ENCODE measurements at places on chromosomes 2 and 18.
A peak's percentile ranks its signal among the peaks of the same experiment; 100 is the strongest.

GRCh38 chr2:231615058-231615671, 22.5 kb downstream of the TEX44 start:
- DNase-seq: no peak

- DNase-seq: no peak
These were observed 589.6 kb upstream of the FAM98A start for GRCh38 chr2:34188464-34189303.

DNA sequence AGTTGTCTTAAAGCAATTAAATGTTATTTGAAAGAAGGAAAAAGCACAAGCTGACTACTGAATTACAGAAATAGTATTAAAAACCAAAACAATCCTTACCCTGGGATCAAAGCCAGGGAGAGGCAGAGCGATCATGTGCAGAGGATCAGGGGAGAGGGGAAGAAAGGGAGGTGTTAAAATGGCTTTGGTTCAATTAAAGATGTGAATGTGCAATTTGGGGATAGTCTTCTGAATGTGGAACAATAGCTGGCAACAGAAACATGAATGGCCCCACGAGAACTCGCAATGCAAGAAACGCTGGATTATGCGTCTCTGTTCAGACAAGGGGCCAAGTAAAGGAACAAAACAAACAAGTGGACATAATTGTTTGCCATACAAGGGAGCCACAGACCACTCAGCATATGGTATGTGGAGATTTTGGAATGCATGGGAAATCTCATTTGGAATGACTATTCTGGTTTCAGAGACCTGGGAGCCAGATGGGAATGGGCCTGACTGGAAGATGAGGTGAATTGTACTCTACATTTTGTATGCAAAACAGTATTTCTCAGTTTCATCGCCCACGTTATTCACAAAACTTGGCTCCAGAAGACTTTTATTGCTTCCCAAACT, 155.4 kb downstream of the SLC4A3 start:
- no peak for DNase-seq

- no peak for DNase-seq
These were observed 137.9 kb upstream of the PID1 start for GRCh38 chr2:229408962-229409361.

DNA sequence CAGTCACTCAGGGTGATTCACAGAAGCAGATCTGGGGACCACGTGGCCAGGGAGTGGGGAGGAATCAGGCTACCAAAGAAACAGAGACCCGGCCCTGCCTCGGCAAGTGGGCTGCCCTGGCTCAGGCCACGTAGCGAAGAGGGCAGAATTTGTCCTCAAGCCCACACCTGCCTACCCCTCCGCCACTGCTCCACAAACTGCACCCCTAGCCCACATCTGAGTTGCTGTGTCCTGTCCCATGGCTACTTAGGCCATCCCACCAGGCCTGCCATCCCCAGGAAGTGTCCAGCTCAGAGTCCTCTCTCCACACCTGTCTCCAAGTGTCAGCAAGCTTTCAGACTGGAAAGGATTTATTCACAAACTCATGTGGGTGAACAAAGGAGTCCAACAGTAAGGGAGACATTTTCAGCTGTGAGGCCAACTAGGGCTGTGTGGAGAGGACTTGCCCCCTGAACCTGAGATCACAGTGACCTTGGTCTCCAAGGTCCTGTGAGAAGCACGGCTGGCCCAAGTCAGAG, 31.7 kb upstream of the ASPRV1 start:
- no peak for DNase-seq

DNA sequence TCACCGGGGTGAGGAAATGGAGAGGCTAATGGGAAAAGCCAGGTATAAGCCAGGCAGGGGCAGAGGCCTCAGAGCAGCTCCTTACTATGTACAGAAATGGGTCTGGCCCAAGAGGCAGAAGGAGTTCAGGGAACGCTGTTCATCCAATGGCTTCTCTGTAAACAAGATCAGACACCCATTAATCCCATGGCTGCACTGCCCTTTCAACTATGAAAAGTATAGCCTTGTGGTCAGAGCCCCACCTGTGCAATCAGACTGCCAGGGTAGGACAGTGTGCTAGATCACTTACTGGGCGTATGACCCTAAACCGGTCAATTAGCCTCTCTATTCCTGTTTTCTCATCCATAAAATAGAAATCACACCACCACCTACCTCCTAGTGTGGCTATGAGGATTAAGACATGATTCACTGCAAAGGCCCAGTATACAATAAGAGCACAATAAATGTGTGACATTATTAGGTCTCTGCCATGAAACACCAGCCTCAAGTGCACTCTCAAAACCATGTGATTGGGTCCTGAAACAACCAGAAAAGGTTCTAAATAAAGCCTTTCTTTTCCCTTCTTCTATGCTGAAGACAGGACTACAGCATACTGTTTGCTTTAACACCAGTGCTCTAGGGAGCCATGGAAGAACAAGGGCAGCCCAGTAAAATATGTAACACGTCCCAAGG, 4.4 kb downstream of the ANKRD44 start:
- no peak for DNase-seq

- peak; percentile 41 for DNase-seq
These were observed 214.6 kb downstream of the TRIB2 start for GRCh38 chr2:12931186-12931844.

DNA sequence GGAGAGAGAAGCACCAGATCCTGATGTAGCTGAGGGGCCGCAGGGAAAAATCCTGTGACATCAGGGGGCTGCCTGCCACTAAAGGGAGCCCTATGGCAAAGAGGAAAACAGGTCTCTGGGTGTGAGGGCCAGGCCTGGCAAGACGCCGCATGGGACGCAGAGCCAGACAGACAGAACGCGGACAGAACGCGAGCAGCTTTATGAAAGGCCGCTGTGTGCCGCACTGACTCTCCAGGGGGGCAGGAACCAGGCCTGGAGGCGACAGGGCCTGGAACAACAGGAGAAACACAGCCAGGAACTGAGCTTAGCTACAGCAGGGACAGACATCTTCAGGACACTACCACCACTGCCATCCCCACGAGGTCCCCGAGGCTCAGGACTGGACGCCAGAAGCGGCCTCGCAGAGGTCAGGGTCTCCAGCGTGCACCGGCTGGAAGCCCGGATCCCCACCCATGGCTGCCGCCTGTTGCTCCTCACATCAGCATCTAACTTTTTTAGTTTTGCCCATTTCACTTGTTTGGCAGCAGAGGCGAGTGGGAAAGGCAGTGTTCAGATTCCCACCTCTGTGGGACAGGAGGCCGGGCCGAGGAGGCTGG, 131.6 kb downstream of the VAPA start:
- no peak for DNase-seq

GRCh38 chr2:190452433-190452832, 44.3 kb downstream of the MFSD6 start:
- no peak for DNase-seq

DNA sequence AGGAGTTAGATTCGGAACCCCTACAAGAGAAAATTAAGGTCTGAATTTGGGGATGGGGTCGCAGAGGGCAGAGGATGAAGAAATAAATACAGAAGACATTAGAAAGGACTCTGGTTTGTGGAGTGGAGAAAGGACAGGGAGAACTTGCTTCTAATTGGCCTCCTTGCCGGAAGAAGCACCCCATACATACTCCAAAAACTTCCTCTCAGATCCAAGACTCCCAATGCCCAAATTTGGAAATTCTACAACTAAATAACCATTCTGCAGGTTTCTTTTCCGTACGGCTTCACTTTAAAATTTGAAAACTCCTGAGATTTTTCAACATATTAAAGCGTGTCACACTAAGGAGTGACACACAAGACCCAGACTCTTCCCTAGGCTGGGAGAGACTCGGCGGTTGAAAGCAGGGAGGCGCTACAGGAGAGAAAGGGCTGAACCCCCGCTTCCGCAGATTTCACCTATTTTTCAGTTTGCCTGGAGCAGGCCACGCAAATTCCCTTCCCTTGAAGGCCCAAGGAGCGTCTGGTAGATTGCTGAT, 478 bp downstream of the CLHC1 start:
- DNase-seq: no peak

DNA sequence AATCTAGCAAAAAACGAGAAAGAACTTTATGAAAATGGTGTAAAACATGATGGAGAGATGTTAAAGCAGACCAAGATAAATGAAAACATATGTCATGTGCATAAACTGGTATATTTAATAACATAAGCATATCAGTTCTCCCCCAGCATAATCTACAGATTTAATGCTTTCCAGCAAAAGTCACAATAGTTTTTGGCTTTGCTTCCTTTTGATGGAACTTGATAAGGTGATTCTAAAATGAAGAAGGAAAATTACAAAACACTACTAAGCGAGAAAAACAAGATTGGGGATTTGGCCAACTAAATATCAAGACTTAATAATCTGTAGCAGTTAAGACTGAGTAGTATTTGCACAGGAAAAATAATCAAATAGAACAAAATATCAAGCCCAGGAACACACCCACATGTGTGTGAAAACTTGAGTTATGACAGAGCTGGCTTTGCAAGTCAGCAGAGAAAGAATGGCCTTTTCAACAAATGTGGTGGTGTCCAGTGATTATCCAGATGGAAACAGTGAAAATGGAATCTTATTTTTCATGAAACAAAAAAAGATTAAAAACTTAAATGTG, 83.7 kb upstream of the L3MBTL4 start:
- DNase-seq: no peak

- DNase-seq: peak; percentile 50
These were observed at the start of gene LYPD1 for GRCh38 chr2:132669908-132670495. TSS of gene LYPD1 (minus strand) at chr2:132670205. CDS start at chr2:132669932, 273 bp downstream.

- no peak for DNase-seq
These were observed 8.4 kb downstream of the DSEL start for GRCh38 chr18:67508146-67508545.

GRCh38 chr2:160590664-160591063, 97.1 kb upstream of the RBMS1 start:
- DNase-seq: no peak

DNA sequence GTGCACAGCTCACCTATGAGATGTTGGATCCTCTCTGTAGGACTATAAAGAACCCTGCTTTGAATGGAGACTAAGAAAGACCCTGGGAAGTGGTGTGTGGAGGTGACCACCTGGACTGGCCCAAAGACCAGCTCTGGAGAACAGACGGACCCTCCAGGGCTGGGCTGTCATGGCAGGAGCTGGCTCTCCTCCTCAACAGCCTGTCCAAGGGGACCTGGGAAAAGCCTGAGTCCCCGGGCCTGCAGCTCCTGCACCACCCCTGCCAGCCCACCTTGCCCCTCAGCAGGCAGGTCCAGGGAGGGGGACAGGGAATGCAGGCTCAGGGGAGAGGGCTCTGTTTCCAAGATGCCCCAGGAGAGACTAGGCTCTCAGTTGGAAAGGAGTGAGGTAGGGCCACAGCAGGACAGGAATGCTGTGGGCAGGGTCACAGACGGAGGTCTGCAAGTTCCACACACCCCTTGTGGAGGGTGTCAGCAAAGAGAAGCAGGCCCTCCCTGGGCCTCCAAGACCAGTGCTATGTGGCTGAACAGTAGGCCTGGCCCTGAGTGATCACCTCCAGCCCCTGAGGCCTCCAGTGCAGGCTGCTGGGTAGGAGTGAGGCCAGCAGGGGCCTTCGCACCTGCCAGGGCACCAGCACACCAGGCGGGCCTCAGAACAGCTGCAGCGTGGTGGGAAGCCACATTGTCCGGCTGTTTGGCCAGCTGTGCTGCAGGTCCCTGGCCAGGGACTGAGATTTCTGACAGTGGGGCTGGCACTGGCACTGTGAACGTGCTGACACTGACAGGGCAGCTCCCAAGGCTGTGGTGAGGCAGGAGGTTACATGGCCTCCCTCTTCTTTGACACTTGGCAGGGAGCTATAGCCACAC, 86.4 kb upstream of the OTOS start:
- DNase-seq: no peak

DNA sequence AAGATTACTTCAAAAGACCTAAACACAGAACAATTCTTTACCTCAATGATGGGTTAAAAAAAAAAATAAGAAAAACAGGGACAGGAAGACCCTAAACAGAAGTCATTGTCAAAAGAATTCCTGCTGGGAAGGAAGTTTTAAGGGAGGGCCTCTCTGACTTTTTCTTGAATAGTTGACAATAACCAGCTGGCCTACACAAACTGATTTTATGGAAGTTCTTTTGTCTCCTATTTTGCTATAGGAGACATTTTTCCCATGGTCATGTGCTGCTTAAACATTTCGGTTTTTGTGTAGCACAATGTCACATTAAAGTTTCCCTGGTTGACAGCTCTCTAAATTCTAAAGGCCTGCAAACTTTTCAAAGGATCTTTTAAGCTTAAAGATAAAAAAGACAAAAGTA, 55.3 kb downstream of the RFTN2 start:
- DNase-seq: no peak

DNA sequence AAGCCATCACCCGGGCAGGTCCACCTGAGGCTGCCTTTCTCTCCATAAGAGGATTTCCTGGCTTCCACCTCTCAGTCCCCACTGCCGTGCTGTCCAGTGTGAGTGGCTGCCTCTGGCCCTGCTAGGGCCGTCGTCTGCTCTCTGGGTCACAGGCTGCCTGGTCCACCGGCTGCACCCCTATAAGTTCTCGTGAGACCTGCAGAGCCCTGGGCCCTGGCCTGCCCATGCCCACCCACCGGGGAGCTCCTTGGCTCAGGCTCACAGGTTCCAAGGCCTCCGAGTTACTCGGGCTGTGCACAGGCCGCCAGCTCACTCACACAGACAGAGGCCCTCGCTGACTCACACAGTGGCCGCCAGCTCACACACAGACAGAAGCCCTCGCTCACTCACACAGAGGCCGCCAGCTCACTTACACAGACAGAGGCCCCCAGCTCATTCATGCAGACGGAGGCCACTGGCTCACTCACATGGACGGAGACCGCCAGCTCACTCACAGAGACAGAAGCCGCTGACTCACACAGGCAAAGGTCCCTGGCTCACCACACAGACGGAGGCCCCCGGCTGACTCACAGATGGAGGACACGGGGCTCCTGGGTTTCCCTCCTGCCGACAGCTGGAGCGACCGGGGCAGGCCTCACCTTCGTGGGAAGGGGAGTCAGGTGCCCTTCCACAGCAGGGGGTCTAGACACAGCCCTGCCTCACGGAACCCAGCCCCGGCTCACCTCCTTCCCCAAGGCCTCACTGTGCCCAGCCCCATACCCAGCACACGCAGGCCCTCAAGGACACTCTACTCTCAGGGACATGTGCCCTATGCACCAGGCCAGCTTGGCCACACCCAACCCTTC, 334.1 kb upstream of the MYT1L start:
- DNase-seq: no peak

DNA sequence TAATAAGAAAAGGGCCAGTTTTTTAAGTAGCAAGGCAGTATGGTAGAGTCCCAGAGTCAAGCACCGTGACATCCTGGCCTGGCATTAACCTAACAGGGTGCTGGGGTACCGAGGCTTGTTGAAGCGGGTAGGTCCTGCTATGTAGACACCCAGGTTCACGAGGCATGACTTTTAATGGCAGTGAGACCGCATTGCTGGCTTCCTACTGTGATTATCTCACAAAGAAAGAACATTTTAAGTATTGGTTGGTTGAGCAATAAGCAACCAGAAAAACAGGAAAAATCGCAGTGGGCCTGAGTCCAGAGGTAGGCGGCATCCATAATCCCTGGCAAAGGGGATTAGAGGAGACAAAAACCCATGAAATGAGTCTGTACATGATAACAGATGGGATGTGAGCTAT, 927.9 kb upstream of the ACVR2A start:
- DNase-seq: no peak

- DNase-seq: no peak
These were observed 713.9 kb upstream of the CDH2 start for GRCh38 chr18:28890791-28891190.

- DNase-seq: no peak
These were observed 87.4 kb upstream of the MSTN start for GRCh38 chr2:190149908-190150307.
